ENCODE measurements at places on chromosomes 12 and 14. TPM values are rescaled to one million over a fixed set of nuclear protein-coding genes. Genes with fewer than 3 reads are reported as not detected.

Gene VCPKMT
- 3.5 TPM for total RNA-seq

Gene MYL2
- not detected for total RNA-seq

Gene HOTAIR
- not detected for total RNA-seq

Gene IFT43
- 40.6 TPM for total RNA-seq

Gene GZMH
- total RNA-seq, result not detected

Measured in smooth muscle cell of trachea (primary cell).